ENCODE measurements at places on chromosomes 3 and 15.

GRCh38 chr3:30694148-30694547, 87.7 kb downstream of the TGFBR2 start:
- DNase-seq, result no peak

DNA sequence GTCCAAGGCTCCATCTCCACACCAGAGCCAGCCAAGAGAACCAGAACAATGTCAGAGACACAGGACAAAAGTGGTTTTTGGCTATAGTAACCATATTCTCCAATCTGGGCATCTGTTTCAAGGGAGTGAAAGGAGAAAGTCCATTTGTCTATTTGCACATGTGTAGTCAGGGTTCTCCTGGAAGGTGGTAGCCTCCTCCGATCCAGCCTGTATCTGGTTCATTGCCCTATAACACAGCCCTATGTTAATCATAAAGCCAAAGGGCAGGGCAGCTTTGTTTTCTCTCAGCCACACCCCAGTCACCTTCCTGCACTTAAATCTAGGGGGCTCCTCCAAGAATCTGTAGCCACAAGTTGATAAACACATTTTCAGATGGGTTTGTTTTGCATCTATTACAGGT, 128.1 kb upstream of the ADPGK start:
- no peak for DNase-seq

GRCh38 chr3:178152031-178152806, 384.0 kb upstream of the KCNMB2 start:
- DNase-seq, result no peak

- no peak for DNase-seq
Observed at GRCh38 chr3:160577556-160578195, 12.3 kb upstream of the KPNA4 start.

GRCh38 chr3:23900744-23901143, 16.0 kb downstream of the NKIRAS1 start:
- DNase-seq, result no peak

DNA sequence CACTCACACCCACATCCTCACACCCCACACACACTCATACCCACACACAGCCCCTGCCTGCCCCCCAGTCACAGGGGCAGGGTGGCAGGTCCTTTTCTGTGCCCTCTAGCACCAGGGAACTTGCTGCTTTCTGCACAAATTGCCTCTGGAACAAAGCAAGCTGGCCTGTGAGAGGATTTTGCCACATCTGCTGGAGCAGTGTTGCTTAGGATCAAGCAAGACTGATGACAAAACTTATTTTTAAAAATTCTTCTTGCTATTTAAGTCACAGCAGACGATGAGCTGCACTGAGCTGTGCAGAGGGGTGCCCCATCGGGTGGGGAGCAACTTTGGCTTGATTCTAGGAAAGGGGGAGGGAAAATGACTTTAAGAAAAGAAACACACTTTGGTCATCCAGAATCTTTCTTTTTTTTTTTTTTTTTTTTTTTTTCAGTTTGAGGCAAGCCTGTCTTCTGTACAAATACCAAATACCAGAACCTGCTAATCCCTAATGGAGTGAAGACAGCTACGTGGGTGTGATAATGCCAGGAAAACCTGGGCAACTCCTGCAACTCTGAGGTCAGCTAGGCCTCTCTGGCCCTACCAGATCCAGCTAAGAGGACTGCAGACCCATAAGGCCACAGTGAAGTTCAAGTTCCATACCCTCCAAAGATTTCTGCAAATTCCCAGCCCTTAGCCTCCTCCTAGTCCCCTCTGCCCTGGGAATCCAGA, 195.3 kb downstream of the ABHD5 start:
- no peak for DNase-seq

DNA sequence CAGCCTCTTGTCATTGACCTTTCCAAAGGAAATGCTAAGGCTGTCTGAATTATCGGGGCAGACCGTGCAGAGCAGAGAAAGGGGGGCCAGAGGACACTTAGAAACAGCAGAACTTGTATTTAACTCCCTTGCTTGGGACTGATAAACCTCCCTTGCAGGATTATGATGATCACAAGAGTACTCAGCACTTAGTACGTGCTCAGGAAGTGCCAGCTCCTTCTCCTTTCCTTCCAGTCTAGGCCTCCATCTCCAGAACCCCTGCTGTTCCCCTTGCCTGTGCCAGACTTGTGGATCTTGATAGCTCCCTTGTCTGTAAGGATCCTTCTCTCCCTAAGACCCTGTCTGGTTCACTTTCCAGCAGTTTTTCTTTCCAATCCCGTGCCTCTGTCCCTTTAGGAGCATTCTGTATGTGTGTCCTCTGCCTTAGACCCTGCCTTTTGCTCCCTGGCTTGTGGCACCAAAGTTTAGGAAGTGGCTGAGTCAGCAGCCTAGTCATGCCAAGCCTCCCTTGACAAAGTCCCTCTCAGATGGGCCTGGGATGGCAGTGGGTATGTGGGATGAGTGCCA, 747 bp downstream of the SORD start:
- DNase-seq, result no peak

GRCh38 chr3:61250784-61251173, 473 bp downstream of the FHIT start:
- DNase-seq, result no peak

GRCh38 chr3:84789961-84790360, 168.8 kb upstream of the CADM2 start:
- no peak for DNase-seq

DNA sequence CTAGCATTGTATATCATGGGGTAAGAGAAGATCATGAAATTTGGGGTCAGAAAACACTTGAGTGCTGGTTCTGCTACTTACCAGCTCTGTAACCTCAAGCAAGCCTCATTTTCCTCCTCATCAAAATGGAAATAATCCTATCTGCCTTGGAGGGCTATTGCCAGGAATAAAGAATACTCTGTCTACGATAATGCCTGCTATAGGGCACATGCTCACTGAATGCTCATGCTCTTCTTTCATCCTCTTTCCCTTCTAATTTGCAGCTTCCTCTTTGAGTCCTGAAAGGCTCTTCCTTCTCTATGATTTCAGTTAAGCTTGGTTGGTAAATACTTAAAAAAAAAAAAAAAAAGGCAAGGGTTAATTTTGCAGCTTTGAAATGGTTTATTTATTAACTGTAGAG, 12.8 kb downstream of the RTP1 start:
- no peak for DNase-seq

GRCh38 chr3:167538081-167538480, 64.2 kb upstream of the SERPINI2 start:
- no peak for DNase-seq

DNA sequence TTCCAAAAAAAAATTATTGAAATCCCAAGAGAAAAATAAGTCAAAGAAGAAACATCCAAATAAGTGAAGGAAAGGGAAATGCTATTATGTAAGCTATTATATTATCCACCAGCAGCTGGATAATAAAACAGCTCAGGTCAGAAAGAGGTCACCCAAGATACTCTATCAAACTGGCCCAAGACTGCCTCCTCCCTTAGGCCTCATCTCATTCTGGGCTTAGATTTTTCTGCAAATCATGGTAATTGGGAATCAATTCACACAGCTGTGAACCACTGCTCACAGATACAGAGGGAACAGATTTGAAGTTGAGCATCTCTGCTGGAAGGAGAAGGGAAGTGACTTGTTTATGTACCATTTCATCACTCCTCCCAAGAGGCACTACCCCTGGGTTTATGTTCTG, 294.6 kb upstream of the DPPA4 start:
- DNase-seq, result no peak

- DNase-seq, result no peak
Observed at GRCh38 chr15:74845208-74845568, 2.2 kb upstream of the ULK3 start.

GRCh38 chr15:71708051-71708429, 102.3 kb upstream of the NR2E3 start:
- no peak for DNase-seq

DNA sequence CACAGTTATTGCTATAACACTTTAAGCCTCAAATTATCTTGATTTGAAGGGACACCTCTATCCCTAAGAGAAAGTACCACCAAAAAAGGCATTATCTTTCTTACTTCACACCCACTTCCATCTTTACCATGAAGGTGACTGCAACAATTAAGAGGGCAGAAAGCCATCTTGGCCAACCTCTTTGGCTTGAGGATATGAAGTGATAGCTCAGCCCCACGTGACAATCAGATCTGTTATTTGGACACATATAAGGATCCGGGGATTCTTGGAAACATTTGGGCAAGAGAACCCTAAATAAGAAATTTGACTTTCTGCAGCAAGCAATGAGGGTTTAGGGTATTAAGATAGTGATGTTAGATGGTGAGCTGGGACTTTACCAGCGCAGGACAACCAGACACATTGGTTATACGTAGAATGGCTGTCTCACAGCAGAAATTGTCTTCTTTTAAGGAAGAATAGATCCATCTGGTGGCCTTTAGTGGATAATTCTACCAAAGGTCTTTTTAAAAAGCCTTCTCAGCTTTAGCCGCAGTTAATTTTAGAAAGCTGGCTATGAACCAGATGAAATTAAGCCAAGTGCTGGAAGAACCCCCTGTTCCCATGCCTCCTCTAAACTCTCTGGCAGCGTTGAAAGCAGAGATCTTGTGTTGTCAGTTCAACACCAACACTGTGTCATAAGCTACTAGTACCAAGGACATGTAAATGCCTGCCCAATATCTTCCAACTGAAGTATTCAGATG, 12.3 kb downstream of the HCLS1 start:
- no peak for DNase-seq

DNA sequence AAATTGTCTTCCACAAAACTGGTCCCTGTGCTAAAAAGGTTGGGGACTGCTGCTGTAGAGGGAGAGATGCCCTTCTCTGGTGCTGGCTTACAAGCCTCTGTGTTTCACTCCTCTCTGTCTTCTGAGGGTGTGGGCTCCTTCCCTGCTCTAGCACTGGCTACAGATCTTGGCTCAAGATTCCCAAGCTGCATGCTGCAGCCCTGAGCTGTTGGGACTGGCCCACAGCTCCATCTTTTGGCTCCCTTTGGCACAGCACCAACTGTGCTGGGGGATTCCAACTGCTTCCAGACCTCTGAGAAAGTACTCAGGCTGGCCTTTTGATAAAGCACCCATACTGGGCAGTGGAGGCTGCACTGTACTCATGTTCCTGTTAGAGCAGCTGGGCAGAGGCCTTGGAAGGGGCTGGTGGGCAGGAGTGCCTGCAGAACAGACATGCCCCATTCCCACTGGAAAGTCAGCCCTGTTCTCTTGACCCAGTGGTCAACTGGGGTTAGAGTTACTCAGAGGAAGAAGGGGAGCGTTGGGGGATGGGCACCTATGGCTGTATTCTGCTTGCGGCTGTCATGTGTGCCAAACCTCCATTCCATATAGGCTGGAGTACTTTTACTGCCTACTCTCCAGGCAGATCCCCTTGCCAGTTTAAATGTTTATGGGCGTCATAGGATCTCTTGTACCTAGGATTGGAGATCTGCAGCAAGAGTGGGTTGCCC, 55.7 kb downstream of the GALK2 start:
- DNase-seq, result no peak

DNA sequence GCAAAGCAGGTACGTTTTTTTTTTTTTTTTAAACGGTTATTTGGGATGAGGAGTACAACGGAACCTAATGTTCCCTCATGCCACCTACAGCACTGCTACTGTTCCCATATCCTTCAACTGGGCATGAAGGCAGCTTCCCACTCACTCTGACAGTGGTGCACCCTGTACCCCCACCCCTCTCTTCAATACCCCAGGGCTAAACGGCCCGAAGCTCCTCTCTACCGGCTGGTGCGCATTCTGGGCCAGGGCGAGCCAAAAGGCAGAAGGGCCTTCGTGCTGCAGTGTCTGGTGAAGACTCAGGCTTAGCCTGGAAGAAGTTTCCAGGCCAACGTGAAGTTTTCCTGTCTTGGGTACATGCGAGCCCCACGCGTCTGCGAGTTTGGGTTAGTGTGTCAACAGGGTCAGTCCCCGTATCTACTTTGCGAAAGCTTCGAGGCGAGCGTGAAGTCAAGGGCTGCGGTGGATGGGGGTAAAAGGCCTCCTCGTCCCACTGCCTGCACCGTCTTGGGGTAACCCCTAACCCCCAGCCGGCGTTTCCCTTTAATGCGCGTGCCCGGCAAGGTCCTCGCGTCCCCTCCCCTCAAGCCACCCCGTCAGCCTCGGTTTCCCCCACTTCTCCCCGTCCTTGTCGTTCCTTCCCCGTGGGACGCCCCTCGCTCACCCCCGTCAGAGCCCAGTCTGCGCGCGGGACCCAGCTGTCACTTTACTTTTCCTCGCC, 765 bp upstream of the UBE2E2 start:
- no peak for DNase-seq

GRCh38 chr3:135218782-135219181, 423.7 kb downstream of the EPHB1 start:
- DNase-seq, result no peak

GRCh38 chr3:157393113-157393512, 43.5 kb upstream of the PTX3 start:
- no peak for DNase-seq

DNA sequence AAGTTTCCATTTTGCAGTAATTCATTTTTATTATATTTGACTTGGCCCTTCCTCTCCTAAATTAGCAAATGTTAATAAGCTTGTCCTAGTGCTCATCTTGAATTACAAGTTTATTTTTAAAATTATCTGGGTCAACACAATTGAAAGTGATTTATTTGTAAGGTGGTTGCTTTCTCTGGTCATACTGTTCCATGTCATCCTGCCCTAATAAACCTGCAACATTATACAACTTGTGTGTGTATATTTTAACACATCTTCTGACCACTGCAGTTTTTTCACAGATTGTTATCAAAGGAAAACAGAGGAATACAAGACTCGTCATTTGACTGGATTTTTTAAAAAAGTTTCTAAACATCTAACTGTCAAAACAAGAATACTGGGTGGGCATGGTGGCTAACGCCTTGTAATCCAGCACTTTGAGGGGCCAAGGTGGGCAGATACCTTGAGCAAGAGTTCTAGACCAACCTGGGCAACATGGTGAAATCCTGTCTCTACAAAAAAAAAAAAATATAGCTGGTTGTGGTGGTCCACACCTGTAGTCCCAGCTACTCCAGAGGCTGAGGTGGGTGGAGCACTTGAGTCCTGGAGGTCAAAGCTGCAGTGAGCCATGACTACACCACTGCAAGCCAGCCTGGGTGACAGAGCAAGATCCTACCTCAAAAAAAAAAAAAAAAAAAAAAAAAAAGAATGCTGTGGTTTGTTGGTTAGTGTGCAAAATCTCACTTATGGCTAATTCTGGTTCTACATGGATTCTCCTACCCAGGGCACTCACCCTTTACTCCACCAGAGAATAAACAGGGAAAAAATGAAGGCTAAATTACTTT, 5.0 kb upstream of the LRRFIP2 start:
- DNase-seq, result no peak

DNA sequence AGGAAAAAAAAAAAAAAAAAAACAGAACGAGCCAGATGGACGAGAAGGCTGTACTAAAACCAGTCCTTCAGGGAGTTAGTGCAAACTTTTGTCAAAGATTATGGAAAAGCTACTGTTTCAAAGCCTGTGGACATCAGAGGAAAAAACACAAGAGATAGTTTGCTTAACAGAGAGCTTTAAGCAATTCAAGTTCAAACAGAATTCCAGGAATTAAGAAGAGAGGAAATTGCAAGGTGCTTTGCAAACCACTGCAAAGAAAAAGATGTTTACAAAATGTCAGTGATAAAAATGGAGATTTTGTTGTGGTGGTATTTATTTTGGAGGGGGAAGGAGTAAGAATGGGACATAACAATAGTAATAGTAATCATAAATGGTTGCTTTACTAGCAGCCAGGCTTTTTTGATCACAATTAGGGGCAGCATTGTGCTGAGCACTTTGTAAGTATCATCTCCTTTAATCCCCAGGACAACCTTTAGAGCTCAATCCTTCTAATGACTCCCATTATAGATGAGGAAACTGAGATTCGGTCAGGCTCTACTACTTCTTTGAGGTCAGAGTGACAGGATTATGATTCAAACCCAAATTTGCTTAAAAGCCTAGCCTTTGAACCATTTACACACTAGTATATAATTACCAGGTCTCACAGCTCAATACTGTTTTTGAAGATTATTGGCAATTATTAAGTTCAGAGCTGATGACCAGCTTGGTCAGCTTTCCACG, 22.4 kb upstream of the ARHGEF3 start:
- DNase-seq, result no peak
